ENCODE measurements at places on chromosomes 1 and 21.

GRCh38 chr1:22803833-22804232 lies 93.2 kb downstream of the EPHB2 start:
- DNase-seq: no peak

GRCh38 chr1:87331365-87332241 lies 2.9 kb downstream of the LMO4 start:
- DNase-seq: peak; percentile 70

DNA sequence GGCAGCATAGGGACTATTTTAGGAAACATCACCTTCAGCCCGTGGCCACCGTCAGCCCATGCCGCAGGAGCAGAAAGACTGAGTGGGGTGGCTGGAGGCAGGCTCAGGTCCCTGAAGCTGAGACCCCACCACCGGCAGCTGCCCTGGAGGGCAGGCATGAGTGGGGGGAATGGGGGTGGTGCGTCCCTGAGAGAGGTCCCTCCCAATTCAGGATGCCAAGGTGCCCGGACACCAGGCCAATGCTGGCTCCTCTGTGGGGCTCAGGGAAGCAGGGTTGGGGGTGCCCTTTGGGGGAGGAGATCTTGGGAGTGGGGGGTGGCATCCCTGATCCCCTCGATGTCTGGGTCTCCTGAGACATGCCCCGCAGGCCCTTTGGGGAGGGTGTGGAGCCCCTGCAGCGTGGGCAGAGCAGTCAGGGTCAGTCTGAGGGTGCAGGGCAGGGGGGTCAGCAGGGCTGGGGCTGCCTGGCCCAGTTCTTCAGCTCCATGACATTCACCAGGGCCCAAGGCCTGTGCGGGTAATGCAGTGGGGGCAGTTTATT lies 998 bp upstream of the TTC34 start:
- DNase-seq: no peak

- DNase-seq: no peak
Measured at GRCh38 chr1:41365772-41366454, 4.7 kb downstream of the FOXO6 start.

- DNase-seq: peak; percentile 93
Measured at GRCh38 chr1:115670476-115671175, 28.9 kb downstream of the VANGL1 start.

GRCh38 chr1:98989556-98989907 lies 15.1 kb downstream of the PLPPR5 start:
- DNase-seq: no peak

DNA sequence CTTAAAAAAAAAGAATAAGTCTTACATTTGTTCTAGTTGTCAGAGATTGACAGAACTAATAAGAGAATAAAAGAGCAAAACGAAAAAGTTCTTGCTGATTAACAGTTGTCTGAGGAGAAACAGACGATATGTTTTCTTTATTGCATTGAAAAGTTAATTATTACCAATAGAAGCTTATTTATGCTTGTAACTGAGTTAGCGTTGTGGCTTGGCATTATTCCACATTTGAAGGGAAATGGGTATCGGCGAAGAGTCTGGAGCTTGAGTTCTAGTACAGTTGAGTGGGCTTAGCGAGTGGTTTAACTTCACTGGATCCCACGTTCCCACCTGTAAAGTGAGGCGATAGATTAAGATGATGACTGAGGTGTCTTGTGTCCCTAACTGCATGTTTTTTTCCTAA lies 109.0 kb downstream of the SDCCAG8 start:
- no peak for DNase-seq

GRCh38 chr1:43750083-43750482 lies 42.7 kb downstream of the ST3GAL3 start:
- no peak for DNase-seq

- no peak for DNase-seq
Measured at GRCh38 chr1:116806245-116806644, 52.0 kb downstream of the CD2 start.

DNA sequence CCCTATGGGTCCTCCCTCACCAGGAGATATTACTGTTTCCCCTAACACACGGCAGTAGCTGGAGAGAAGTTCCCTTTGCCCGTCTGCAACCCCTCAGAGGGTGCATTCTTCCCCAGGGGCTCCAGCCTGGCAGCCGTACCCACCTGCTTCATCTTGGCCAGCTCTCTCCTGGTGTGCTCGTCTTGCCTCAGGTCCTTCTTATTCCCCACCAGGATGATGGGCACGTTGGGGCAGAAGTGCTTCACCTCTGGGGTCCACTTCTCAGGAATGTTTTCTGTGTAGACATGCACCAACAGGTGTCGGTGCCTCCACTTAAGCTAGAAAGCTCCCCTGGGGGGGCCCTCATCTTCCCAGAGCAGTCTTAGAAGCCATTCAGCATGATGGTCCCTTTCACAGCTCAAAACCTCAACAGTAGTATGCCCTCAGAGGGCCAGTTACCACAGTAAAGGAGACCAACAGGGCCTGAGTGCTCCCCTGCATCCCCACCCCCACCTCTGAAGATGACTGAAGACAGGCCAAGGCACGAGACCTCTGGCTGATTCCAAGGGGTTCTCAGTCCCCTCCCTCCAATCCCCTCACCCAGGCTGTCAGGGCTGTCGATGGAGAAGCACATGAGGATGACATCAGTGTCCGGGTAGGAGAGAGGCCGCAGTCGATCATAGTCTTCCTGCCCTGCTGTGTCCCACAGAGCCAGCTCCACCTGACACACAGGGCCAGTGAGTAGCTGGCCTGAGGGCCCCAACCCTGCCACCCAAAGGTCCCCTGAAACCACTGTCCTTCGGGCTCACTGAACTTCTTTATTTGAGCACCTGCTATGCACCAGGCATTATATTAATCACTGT lies 4.3 kb downstream of the RHOC start:
- no peak for DNase-seq

GRCh38 chr1:180751921-180752320 lies 120.1 kb downstream of the XPR1 start:
- DNase-seq: no peak

GRCh38 chr1:202742496-202742895 lies 32.2 kb upstream of the SYT2 start:
- DNase-seq: no peak

- DNase-seq: no peak
Measured at GRCh38 chr1:201128476-201128875, 1.5 kb upstream of the ASCL5 start.

DNA sequence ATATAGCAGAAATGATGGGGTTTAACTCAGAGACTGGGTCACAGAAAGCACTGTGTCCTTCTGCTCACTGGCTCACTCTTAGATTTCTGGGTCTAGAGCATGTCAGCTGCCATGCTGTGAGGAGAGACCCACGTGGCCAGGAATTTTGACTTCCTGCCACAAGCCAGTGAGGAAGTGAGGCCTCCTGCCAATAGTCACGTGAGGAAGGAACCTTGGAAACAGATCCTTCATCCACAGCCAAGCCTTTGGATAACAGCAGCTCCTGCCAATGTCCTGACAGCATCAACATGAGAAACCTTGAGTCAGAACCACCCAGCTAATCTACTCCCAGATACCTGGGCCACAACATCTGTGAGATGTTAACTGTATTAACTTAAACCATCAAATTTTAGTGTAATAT lies 114.5 kb upstream of the PLPPR5 start:
- no peak for DNase-seq

- no peak for DNase-seq
Measured at GRCh38 chr1:861714-862113, 62.0 kb upstream of the SAMD11 start.

DNA sequence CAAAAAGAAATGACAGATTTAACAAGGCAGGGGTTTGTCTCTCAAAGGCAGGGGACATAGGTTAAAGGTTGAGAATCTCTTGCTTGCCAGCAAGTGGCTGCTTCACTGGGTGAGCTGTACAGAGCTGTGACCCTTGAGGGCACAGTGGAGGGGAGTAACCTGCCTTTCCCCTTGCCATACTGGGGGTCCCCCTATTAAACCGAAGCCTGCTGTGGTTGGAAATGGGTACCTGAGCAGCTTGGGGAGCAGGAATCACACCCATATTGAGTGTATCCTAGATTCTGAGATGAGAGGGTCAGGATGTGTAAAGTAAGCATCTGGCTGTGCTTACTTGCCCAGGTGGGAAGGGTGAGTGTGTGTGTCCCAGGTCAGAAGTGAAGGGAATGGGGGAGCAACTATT lies 31.8 kb downstream of the WNT4 start:
- DNase-seq: no peak

DNA sequence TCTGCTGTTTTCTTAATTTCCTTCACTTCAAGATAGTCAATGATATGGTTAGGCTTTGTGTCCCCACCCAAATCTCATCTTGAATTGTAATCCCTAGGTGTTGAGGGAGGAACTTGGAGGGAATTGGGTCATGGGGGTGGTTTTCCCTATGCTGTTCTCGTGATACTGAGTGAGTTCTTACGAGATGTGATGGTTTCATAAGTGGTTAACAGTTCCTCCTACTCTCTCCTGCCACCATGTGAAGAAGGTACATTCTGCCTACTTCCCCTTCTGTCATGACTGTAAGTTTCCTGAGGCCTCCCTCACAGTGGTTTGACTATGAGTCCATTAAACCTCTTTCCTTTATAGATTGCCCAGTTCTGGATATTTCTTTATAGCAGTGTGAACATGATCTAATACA lies 74.0 kb upstream of the SAMSN1 start:
- DNase-seq: peak; percentile 73

GRCh38 chr1:113003751-113004690 lies 48.0 kb upstream of the SLC16A1 start:
- DNase-seq: no peak

- DNase-seq: no peak
Measured at GRCh38 chr1:39925721-39926342, 24.1 kb upstream of the MYCL start.

DNA sequence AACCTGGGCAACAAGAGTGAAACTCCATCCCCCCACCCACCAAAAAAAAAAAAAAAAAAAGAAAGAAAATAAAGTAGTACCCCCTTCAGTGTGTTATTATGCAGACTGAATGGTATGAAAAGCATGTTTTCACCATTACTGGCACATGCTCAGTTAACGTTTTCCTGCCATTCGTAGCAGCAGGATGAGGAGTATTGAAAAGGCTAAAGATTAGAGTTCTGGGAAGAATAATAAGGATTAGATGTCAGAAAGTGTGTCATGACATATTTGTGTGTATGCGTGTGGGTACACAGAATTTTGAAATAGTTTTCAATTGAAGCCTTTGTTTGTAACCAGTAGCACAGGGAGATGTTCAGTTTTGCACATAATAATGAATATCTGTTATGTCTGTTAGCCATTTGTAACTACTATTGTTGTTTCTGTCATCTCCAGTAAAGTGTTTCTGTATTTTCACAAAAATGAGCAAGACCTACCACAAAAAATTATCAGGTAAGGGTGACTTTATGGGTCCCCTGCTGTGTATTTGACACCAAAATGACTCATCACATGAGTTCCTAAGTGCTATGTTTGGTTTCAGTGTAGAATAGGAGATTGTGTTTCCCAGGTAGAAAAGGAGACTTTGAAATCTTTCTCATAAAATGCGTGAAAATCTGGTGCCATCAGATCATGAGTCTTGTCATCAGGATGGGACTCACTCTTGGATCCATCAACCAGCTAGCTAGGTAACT lies 358.9 kb downstream of the DISC1 start:
- no peak for DNase-seq

- no peak for DNase-seq
Measured at GRCh38 chr21:34887105-34887442, 162.0 kb downstream of the RUNX1 start.

GRCh38 chr1:94095112-94095637 lies 25.8 kb downstream of the ABCA4 start:
- no peak for DNase-seq

GRCh38 chr1:61682891-61683290 lies 42.0 kb downstream of the TM2D1 start:
- DNase-seq: no peak

DNA sequence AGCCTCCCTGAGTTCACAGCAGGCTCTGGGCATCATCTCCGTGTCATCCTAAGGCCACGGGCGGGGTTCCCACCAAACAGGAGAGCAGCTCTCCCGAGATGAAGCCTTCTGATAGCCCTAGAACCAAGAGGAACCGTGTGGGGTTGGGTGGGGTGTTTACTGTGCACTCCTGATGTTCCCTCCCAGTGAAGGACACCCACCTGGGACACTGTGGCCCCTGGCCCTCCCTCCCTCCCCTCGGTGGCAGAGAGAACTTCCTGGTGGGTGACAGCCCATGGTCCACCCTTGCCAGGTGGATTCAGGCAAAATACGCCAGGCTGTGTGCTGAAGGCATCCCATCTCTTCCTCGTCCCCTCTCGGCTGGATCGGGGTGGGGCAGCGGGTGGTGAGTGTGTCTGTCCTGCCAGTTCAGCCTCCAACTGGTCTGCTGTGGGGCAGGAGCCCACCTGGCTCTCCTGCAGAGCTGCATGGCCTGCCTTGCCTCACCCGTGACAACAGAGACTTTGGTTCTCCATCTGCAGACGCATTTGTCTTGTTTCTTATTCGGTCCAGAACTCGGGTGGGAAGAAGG lies 15.6 kb upstream of the C1orf174 start:
- no peak for DNase-seq

- peak; percentile 48 for DNase-seq
Measured at GRCh38 chr1:116435806-116436610, 63.0 kb downstream of the ATP1A1 start.

DNA sequence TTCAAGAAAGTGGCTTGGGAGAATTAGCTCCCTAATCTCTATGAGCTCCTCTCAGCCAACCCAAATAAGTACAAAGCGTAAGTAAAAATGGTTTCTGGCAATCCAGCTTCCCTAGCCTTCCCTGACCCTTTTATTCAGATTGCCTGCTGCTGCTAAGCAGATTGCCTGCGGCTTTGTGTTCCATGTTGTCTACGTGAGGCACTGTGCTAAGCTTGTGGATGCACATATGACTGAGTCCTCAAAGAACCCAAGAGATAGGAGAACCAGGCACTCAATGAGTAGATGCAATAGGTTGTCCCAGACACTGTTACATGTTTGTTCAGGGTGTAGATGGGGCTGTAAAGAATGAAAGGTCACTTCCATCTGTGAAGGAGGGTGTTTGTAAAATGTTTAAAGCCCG lies 6.3 kb upstream of the OSBPL9 start:
- no peak for DNase-seq

GRCh38 chr1:9455487-9456234 lies 83.6 kb upstream of the SLC25A33 start:
- peak; percentile 70 for DNase-seq

DNA sequence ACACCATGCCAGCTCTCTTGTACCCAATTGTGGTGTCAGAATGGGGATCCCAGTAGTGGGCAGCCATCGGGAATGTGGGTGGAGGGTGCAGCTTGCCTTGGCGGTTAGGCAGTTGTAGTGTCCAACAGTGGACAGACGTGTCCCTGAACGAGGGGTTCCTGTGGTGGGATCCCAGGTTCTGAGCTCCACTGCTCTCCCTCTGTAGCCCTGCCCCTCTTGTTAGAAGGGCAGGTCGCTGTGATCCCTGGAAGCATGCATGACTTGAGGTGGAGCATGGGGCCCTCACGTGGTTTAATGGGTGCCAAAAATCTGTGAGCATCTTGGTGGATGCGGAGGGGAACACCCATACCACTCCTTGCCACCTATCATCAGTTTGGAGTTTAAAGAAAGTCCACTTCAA lies 4.3 kb downstream of the GALNT2 start:
- no peak for DNase-seq

DNA sequence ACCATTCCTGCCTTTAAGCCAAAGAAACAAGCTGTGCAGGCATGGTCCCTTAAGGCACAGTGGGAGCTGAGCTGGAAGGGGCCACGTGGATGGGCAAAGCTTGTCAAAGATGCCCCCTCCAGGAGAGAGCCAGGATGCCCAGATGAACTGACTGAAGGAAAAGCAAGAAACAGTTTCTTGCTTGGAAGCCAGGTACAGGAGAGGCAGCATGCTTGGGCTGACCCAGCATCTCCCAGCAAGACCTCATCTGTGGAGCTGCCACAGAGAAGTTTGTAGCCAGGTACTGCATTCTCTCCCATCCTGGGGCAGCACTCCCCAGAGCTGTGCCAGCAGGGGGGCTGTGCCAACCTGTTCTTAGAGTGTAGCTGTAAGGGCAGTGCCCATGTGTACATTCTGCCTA lies 1.3 kb upstream of the SLC50A1 start:
- no peak for DNase-seq
